Fibroblast of pulmonary artery (primary cell): ENCODE measurements at places on chromosomes 13 and 19.

DNA sequence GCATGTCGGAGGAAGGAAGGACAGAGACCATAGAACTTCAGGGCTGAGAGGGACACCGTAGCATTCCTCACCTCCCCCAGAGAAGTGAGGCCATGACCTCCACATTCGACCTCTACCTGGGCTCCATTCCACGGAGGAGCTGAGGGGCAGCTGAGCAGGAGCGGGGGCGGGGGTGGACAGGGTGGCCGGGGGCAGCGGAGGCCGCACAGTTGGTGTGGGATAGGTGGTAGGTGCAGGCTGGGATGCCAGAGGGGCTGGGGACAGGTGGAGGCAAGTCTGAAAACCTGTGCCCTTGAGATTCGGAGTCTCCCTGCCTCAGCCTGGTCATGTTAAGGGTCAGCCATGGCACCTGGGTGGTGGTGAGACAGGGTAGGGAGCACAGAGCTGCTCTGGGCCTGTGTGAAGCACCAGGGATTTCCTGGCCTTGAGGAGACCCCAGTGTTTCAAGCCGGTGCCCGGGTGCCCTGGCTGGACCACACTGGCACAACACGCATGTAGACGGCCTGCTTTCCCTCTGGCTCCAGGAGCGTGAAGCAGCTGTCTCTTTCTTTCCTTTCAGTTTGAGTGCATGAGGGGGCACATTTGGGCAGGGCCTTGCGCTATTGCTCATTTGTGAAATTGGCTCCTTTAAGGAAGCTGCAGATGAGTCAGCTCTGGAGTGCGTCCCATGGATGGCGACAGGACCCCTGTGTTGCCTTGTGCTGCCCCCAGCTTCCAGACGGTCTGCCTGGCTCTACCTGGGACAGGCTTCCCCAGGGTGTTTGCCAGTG, 51.8 kb downstream of the TSSK6 start:
- DNase-seq: peak; percentile 69

- no peak for DNase-seq
Observed at GRCh38 chr19:33429891-33430673, 56.6 kb downstream of the CEBPG start.

DNA sequence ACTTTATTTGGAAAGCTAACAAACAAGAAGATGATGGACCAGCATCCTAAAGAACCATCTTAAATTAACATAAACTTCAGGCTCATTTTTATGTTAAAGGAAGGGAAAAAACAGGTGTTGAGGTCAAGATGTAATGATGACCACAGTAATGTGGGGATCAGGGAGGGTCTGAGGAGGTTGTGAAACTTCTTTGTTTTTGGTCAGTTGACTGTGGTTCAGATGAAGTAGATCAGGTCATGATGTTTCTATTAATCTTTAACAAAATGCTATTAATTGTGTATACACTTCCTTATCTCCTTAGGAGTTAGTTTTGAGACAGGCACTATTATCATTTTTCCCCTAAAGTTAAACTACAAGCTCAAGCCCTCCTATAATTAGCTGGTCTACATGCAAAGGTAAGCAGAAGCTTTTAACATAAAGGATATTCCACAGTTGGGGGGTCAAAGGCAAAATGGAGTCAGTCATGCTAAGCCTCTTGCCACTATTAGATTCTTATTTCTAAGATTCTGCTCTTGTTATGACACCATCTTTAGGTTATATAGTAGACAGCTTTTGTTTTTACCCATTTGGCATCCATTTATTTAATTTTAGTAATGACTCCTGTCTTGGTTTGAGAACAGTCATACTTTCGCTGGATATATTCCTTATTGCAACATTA, 800.1 kb upstream of the PCDH9 start:
- no peak for DNase-seq

DNA sequence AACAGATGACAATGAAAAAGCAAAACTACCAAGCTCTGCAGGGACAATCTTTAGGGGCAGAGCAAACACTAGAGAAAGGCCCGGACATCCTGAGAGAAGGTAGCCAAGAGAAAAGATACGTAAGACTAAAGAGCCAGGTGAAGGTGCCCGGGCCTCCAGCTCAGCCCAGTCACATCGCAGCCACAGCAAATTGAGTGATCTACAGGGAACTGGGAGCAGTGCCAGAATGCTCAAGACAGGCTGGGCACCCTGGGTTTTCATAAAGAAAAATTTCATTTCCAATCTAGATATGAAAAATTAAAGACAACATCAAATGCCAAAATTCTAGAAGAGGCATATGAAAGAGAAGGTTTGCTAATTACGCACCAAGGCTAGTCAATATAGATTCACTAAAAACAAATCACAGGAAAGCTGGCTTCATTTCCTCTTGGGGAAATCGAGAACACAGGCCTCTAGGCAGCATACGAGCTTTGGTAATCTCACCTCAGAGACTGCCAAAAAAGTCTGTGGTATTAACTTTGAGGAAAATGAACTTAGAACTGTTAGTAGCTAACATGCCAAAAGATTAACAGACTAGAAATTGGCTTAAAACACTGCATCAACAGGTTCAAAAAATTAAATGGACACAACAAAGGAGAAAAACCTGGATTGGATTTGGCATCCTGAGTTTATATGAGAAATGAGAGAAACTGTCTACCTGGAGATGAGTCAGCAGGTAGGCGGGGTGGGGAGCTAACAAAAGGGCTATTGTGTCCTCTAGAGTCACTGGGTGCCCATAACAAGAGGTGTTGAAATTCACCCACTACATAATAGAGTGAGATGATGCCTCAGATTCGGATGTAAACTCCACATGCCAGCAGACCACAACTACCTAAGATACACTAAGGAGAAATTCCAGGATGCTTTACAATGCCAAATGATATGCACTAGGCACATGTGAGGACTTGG, 6.6 kb downstream of the ANKRD10 start:
- peak; percentile 58 for DNase-seq

DNA sequence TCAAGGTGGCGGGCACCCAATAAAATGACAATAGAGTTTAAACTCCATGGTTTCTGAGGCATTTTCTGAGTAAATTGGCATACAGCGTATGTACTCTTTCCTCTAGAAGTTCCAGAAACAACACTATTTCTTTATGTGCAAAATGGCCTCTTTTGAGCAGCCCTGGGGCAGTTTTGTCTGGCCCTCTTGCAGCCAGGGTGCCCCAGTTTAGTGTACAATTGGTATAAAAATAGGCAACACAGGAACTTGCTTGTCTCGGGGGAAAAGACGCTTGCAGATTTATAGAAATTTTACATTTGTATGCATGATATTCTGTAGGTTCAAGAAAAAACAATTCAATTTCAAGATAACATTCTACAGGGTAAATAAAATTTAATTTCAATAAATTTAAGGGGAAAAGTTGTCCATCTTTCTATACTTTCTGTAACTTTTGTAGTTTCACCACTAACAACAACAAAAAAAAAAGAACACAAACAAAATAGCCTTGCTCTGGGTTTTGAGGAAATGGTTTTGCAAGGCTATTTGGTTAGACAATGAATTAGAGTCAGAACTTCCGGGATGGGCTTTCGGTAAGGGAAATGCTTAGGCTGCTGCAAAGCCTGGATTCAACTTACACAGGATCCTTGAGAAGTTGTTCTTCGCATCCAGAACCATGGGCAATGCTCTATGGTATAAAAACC, 45.3 kb downstream of the LRCH1 start:
- peak; percentile 54 for DNase-seq
